Stimulated activated CD4-positive, alpha-beta T cell treated with anti-CD3 and anti-CD28 coated beads, Interleukin-1b, Interleukin-23, amount 100 ng/mL, for 1 hour (primary cell): ENCODE measurements at places on chromosomes 3 and 15.

DNA sequence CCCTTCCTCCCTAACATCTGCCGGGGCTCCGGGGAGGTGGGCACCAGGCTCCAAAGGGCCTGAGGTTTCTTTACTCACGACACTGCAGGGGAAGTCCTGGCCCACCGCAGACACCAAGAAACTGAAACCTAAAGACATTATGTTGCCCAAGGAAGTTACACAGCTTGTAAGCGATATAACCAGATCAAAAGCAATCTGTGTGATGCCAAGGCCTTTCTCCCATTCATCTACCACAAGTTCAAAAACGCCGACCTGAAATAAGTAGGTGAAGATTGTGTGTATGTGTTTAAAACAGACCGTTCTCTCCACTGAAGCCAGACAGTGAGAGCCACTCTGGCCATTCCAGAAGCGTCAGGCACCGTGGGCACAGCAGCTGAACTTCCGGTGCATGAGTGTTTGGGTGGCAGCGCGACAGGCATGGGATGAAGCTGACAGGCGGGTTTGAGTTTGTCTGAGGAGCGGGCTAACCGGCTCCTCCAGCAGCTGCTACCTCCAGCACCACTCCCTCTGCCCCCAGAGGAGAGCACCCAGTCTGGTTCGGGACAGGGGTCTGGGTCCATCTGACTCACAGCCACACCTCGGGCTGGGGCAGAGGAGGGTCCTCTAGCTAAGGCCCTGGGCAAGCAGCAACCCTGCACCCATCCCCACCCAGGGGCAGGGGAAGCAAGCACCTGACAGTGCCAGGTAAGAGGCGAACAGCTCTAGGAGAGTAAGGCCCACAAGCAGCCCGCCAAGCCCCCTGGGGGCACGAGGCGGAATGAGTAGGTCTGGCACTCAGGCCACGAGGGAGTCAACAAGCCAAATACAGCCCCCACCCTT is 1.3 kb downstream of the TNK2 start:
- no peak for DNase-seq

DNA sequence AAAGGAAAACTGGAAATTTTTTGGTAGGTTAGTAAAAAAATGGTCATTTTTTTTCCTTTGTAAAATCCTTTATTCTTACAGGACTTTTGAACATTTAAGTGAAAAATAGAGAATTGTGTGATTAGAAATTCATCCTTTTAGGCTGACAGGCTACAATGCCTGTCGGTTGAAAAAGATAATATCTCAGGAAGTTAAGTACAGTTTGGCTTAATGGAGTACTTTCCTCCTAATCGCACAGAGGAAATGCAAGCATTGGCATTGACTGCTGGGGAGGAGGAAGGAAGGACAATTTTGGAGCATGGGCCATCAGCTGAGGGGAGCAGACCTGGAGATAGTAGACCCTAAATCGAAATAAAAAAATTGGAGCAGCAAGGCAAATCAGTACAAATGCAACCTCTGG is 135.1 kb upstream of the ICE2 start:
- no peak for DNase-seq

GRCh38 chr3:147157631-147158030 is 248.7 kb downstream of the ZIC4 start:
- no peak for DNase-seq

GRCh38 chr15:41498657-41499056 is 5.0 kb downstream of the ITPKA start:
- no peak for DNase-seq

- no peak for DNase-seq
Measured at GRCh38 chr3:171690281-171690680, 120.0 kb downstream of the PLD1 start.
